Stimulated activated CD4-positive, alpha-beta T cell treated with anti-CD3 and anti-CD28 coated beads, Interleukin-1b, Interleukin-23, amount 100 ng/mL, for 1 hour (primary cell): ENCODE measurements at places on chromosomes 4 and X.

DNA sequence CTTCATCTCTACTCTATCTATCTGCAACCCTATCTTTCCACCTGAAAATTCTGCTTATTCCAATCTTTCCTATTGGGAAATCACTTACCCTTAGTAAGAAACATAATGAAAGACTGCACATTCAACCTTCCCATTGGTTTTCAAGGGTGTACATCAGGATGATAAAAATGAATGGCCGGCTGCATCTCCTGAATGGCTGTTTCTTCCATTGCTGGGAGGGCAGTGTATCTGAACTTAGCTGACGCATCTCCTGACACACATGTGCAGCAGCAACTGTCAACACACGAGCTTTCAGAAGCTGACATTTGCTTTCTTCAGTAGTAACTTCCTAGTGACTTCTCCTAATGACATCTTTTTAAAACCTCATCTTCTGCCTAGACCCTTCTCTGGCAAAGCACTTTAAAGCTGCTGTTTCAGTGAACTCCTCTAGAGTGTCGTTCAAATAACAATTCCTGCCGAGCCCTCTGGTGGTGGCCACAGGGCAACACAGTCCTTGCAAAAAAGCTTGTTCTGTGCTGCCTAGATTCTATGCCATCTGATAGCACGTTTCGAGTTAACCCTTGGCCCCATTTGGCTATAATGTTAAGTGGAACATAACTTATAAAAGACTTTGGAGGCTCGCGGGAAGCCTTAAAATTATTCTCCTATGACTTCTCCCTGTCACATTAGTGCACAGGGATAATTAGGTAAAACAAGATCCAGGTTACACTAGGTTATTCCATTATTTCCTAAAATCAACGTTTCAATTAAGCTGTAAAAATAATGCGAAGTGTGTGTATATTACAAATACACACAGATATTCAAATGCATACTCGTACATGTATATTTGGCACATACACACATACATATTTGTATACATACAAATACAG lies 2340.7 kb downstream of the PCDH7 start:
- no peak for DNase-seq

GRCh38 chr4:157143369-157143768 lies 67.4 kb downstream of the GLRB start:
- no peak for DNase-seq

DNA sequence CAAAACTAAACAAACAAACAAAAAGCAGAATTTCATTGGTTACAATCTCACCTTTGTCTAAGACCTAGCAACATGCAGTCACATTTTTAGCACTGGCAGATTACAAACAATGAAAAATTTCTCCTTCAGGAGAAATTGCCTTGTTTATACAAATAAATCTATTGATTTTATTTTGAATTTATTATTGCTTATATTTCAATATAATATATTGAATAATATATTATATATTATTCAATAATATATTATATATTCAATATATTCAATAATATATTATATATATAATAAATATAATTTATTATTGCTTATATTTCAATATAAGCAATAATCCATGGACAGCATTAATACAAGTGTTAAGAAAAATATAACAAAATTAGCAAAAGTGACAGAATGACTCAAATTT lies 131.7 kb downstream of the ADGRA3 start:
- no peak for DNase-seq

DNA sequence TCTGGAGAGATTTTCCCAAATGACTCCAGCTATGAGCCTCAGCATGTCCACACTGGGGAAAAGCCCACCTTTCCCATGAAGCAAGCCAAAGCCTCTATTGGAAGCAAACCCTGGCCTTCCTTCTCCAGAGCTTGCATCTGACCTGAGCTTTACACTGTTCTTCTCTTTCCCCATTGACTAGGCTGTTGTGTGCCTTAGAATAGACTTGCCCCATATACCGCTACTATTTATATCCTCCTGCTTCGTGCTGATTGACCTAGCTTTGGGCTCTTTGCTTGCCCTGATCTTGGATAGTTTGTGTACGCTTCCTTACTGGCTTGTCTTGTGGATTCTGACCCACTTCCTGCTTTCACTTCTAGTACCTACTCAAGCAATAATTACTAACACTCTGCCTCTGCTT lies 30.9 kb downstream of the FAM9B start:
- no peak for DNase-seq

GRCh38 chrX:39998636-39999406 lies 98.9 kb downstream of the BCOR start:
- no peak for DNase-seq

- DNase-seq: no peak
These were observed 78.8 kb downstream of the RLIM start for GRCh38 chrX:74535408-74536151.

DNA sequence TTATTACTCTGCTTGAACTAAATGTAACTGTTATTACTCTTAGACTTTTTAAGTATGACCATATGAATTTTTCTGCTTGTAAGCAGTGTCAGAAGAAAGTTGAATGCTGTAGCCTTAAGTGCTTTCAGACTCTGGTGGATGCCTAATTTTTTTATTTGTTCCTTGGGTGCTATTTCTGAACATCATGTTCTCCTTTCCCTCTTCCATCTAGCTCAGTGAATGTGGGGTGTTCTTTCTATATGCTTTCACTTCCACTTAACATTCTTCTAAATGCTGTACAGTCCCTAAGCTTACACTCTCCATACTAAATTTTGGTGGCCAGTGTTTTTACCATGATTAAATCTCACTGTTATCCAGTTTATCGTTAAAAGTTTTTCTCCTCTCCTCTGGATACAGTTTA lies 3.6 kb downstream of the DCK start:
- no peak for DNase-seq

GRCh38 chr4:181971973-181972372 lies 271.2 kb upstream of the TENM3 start:
- DNase-seq: no peak

DNA sequence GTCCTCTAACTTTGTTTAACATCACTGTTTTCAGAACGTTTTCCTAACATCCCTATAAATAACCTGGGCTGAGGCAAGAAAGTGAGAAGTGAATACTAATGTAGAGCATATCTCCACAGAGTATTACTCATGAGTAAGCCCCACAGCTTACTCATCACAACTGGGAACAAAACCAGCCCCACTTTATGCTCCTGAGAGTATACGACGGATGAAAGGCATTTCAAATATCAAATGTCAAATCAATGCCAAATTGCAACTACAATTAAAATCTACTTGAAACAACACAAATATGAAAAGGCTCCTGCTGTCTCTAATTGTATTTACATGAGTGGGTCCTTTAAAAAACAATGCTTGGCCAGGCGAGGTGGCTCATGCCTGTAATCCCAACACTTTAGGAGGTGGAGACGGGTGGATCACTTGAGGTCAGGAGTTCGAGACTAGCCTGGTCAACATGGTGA lies 41.2 kb downstream of the SH3RF1 start:
- DNase-seq: no peak

GRCh38 chr4:78288327-78288726 lies 231.2 kb downstream of the FRAS1 start:
- no peak for DNase-seq

DNA sequence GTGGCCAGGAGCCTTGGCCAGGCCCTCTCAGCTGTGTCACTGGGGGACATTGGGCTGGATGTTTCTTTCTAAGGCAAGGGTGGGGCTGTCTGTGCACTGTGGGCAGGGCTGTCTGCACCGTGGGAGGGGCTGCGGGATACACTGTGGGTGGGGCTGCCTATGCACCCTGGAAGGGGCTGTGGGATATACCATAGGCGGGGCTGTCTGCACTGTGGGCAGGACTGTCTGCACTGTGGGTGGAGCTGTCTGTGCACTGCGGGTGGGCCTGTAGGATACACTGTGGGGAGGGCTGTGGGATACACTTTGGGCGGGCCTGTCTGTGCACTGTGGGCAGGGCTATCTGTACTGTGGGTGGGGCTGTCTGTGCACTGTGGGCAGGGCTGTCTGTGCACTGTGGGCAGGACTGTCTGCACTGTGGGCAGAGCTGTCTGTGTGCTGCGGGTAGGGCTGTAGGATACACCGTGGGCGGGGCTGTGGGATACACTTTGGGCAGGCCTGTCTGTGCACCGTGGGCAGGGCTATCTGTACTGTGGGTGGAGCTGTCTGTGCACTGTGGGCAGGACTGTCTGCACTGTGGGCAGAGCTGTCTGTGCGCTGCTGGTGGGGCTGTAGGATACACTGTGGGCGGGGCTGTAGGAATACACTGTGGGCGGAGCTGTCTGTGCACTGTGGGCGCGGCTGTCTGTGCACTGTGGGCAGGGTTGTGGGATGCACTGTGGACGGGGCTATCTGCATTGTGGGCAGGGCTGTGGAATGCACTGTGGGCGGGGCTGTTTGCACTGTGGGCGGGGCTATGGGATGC lies 31.1 kb downstream of the ACOX3 start:
- peak; percentile 26 for DNase-seq

DNA sequence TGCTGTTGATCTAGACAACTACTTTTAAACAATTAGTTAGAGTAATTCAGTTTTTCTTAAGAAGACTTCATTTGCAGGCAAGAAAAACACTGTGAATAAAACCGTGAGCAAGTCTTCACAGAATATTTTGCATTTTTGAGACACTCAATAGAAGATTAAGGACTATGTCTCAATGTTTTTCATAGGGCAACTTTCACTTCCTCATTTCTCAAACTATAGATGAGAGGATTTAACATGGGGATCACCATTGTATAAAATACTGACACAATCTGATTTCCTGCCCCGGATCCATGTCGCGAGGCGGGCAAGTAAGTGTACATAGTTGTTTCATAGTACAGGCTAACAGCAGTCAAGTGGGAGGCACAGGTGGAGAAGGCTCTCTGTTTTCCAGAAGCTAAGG lies 108.8 kb upstream of the IGSF1 start:
- DNase-seq: no peak

GRCh38 chrX:42739741-42740140 lies 38.2 kb downstream of the PPP1R2C start:
- no peak for DNase-seq

DNA sequence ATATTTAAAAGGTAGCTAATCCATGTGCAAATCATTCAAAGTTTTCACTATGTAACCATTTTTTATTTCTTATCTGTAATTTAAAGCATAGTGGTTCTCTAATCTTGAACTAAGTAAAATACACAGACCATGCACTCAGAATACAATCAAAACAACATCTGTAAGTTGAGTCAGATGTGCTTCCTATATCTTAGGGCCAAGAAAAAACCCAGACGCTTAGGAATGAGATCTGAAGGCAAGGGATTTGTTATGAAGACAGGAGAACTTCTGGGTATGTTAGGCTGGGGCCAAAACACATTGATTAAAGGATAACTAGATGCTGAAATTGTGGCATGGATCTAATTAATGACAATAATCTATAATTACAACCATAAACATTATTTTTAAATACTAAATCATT lies 120.3 kb downstream of the PDE5A start:
- DNase-seq: no peak

GRCh38 chrX:20906571-20906970 lies 467.6 kb upstream of the CNKSR2 start:
- DNase-seq: no peak

- no peak for DNase-seq
These were observed 42.4 kb downstream of the CLCN4 start for GRCh38 chrX:10199212-10199611.

GRCh38 chr4:99687120-99687519 lies 29.5 kb upstream of the C4orf54 start:
- DNase-seq: no peak

DNA sequence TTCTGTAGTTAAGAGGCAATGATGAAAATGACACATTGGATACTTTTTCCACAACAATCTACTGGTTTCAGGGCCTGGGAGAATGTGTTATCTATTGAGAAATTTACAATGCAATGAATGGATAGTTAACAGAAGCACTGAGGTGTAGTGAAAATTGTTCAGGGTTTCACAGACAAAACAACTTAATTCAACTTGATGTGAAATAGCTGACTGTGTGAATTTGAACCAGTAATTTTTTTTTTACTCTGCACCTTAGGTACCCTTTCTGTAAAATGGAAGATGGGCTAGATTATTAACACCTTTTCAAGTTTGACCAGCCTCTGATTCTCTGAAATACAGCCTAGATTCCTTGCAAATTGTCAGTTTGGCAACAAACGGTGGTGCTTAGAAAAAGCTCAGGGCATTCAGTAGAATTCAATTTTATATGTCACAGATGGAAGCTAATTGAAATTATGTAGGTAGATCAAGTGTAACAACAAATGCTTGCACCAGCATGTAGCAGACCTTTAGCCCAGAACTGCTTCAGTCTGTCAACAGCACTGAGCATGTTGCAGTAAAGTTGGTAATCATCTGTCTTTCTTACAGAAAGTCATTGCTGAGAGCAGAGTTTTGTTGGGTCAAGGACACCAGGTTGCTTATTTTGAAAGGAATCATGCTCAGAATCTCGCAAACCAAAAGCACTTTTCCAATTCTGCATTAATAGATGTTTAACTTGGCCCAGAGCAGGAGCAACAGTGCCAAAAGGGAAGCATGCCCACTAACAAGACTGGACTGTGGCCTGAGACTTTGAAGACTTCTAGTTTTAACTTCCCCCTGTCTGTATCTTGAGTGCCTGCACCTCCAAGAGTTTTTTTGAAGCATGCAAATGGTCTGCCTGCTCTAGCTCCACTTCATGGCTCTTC lies 526.6 kb downstream of the PACRGL start:
- no peak for DNase-seq

DNA sequence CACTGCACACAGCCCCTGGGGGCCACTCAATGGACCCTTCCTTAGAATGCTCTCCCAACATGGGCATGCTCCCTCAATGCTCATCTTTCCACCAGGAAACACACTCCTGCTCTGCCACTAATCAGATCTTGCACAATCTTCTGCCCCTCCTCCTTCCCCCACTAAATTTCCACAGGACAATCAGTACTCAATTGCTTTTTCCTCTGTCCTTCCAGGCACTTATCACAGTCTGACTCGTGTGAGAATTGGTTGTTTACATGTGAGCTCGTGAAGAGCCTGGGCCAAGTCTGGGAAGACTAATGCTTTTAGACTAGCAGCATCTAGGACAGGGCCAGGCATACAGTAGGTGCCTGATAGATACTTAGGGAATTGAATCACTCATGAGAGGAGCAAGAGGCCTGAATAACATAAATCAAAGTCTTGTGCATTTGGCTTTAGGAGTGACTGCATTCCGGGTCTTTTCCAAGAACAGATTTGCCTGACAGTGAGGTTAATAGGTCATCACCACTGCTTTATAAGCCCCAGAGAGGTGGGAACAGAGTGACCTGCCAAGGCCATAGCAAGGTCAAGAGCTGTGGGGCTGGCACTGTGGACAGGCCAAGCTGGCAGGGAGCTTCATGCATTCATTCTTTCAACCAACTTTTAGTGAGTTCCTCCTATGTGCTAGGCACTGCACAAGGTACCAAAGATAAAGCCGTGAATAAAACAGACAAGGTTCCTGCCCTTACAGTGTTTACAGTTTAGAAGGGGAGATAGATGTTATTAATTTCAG lies 55.0 kb downstream of the PRPS1 start:
- no peak for DNase-seq

DNA sequence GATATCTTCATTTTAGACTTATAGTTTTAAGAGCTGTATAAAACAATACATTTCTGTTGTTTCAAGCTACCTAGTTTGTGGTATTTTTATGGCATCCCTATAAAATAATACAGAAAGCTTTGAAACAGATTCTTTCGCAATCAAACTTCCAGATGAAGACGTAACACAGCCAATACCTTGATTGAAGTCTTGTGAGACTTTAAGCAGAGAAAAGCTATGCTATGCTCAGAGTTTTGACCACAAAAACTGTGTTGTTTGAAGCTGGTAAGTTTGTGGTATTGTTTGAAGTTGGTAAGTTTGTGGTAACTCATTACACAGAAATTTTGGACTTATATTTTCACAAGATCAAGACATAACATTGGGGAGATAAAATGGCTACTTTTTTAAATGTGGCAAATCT lies 201.8 kb upstream of the UGT8 start:
- DNase-seq: no peak
